HAP-1 (cell line): ENCODE measurements at places on chromosomes 4 and X.

DNA sequence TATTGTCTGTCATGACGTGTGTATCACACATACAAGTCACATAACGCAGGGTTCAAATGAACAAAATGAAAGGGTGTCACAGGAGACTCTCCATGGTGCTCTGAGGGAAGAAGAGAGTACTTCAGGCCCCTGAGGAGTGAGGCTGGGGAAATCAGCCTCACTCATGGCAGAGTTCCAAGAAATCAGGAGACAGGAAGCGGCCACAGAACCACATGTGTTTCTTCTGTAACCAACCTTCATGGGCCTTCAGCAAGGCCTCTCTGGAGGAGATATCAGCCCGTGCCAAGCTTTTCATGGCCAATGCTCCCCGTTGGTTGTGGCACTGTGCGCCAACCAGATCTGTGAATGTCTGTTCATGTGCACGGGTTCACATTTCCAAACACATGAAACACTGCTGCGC lies 76.0 kb downstream of the NAT8L start:
- DNase-seq: no peak

DNA sequence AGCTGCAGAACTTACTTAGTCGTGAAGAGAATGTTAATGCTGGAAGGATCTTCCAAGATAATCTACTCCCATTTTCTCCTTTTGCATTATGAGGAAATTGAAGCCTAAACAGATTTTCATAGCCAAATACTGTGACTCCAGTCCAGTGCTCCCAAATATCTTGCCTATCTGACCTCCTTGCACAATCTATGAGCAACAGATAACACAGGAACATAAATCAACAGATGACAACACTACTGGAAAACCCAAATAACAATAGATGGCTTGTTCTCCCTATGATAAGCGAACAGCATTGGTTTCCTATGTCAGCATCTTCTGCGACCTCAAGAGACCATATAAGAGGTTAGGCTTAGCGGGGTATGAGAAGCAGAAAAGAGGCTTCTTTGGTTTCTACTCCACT lies 88.0 kb downstream of the CORIN start:
- no peak for DNase-seq

DNA sequence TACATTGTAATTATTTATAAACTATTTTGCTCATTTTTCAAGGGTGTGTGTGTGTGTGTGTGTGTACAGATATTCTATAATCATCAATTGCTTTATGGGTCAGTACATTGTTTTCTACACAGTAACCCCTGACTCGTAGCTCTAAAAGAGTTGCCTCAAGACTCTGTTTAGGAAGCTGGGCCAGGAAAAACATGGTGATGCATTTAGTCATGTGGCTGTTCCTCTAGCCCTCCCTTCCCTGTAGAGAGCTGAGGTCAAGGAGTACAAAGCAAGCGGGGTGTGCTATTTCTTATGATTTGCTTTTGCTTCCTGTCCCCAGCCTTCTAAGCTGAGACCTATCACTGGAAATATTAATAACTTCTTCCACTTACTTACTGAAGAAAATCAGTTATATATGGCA lies 34.8 kb upstream of the SPANXD start:
- DNase-seq: no peak

DNA sequence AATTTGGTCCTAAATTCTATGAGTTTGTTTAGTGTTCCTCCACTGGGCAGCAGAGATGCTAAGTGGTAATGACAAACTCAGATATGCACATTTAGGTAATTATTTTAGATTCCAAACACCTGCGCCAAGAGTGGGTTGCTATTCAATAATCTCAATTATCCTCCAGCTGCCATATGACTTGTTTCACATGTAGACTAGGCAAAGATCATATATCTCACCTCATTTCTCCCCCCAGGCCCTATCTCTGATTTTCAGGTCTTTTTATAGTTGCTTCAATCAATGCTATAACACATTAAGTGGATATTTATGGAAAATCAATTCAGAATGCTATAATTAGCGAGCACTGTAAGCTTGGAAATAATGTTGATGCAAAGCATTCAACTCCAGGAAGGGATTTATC lies 217.6 kb downstream of the KCTD8 start:
- no peak for DNase-seq

- DNase-seq: peak; percentile 77
Measured at GRCh38 chr4:180665994-180666824, 1577.0 kb upstream of the TENM3 start.

DNA sequence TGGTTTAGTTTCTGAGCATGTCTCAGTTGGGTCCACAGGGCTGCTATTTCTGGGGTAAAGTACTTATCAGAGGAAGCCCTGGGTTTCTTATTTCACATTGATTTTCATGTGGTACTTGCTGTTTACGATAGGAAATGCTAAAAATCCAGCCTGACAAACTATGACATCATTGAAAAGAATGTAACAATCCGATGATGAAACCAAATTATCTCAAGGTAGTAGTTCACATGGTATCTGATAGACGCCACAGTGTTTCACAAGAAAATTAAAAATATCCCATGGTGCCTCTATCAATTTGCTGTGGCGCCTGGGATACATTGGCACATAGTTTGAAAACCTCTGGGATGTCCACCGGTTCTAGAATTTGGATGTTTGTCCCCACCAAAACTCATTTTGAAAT lies 418.9 kb upstream of the RPS6KA3 start:
- DNase-seq: no peak

- no peak for DNase-seq
Measured at GRCh38 chrX:72019487-72019886, 108.8 kb downstream of the NHSL2 start.

DNA sequence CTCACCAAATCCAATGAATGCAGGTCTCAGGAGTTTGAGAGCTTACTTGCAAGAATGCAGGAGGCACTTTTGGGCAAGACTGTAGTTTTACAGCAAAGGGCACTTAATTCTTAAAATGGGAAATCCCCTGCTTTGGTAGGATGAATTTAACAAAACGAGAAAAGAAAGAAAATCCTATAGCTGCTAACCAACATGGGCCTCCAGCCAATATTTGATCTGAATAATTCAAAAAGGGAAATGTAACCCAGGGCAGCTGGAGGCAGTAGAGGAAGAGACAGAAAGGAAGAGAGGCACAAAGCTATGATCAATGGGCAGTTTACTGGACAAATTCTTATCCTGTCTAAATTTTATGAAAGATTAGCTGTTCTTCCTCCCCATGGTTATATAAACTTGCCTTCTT lies 142.3 kb downstream of the SH3KBP1 start:
- no peak for DNase-seq

GRCh38 chr4:53547983-53548382 lies 43.3 kb downstream of the LNX1 start:
- no peak for DNase-seq

DNA sequence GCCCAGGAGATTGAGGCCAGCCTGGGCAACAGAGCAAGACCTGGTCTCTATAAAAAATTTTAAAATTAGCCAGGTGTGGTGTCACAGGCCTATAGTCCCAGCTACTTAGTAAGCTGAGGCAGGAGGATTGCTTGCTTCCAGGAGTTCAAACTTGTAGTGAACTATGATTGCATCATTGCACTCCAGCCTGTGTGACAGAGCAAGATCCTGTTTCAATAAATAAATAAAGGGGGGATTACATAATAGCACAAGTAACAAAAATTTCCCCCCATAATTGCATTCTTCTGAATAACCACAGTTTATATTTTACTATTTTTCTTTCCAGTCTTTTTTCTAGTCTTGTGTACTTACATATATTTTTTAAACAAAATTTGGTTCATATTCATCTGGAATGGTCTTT lies 135.6 kb downstream of the CHIC2 start:
- DNase-seq: no peak

GRCh38 chr4:52843351-52843750 lies 18.8 kb upstream of the RASL11B start:
- no peak for DNase-seq
